Dorsolateral prefrontal cortex (tissue), 122 donors: ENCODE measurements at places on chromosomes 5 and 9. TPM values are rescaled to one million over a fixed set of nuclear protein-coding genes. Genes with fewer than 3 reads are reported as not detected.

TMEM267 gene
- total RNA-seq = 7.6 TPM

PAEP gene
- not detected for total RNA-seq

PCDHGA5 gene
- 6.6 TPM for total RNA-seq

PCDHA7 gene
- total RNA-seq = 3.7 TPM

TMEM215 gene
- total RNA-seq = not detected

OMD gene
- 3.8 TPM for total RNA-seq

SKP2 gene
- 18.7 TPM for total RNA-seq

SHB gene
- 14.7 TPM for total RNA-seq

GFPT2 gene
- total RNA-seq = 26.8 TPM
